Germinal center (tissue), 1 donor: ENCODE measurements at places on chromosomes 4 and X.

- DNase-seq = no peak
Measured at GRCh38 chr4:138217567-138217966, 24.6 kb downstream of the SLC7A11 start.

DNA sequence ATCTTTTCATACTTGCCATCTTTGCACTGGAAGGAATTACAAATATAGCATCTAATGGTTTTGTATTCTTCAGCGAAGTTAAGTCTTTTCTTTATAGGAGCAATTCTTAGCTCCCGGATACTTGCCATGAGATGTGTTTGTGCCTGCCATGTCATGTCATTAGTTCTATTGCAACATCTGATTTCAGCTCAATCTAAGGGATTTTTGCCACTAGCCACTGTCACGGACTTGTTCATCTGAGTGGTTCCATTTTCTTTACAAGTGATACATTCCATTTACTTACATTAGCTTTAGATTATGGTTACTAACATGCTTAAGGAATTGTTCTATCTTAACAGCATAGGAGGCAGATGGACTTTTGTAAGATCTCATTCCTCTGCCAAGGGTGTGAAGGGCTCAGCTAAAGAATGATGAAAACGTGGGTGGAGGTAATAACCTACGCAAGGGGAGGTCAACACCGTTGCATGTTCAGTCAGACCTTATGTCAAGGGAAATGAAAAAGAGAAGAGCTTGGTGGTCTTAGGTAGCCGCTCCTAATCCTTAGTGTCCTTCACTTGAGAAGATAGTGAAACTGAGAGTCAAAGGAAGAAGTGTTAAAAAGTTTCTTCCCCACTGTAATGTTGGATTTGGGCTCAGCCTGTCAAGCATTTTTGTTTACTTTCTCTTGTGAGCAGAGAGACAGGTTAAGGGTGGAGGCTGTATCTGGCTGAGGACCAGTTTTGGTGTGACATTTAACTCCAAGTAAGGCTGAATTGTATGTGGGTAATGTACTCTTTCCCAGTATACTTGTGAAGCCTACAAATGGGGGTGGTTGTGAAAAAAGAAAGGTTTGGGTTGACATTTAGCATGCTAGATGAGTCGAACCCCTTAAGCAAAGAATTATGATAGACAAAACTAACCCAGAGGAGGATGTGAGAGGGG is 3.6 kb upstream of the KLHL2 start:
- DNase-seq = no peak

GRCh38 chrX:80578517-80579105 is 158.4 kb downstream of the TENT5D start:
- DNase-seq = no peak

DNA sequence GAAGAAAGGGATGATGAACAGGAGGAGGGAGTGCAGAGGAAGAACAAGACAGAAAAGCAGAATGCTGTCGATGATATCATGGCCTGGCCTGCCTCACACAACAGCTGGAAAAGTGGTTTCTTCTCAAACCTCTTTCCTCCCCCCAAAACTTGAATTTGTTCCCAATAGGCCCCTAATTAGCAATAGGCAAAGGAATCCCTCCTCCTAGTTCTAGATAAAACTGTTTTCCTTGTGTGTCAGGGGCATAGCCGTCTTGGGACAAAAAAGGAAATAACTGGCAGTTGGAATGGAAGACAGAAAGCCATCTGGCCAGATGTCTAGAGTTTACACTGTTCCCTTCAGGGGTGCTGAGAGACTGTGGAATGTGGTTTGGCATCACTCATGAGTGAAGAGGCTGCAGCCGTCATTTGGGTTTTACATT is 177.8 kb upstream of the C1QTNF7 start:
- no peak for DNase-seq

- DNase-seq = no peak
Measured at GRCh38 chrX:119503484-119503861, 35.2 kb downstream of the SLC25A5 start.

DNA sequence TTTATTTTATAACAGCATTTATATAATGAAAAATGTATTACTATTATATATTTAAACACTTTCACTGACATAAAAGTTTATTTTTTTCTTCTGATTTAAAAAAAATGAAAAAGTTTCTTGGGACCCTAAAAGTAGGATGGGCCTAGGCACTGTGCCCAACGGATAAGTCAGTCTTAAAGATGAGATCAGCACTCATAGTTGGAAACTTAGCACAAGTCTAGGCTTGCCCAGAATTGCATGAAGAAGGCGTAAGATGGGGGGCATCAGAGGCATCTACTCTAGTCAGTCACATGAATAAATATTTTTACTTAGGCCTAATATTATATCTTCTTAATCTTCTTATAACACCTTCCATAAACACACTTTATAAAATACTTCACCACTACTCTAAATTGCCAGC is 306.7 kb upstream of the GRID2 start:
- DNase-seq = no peak

DNA sequence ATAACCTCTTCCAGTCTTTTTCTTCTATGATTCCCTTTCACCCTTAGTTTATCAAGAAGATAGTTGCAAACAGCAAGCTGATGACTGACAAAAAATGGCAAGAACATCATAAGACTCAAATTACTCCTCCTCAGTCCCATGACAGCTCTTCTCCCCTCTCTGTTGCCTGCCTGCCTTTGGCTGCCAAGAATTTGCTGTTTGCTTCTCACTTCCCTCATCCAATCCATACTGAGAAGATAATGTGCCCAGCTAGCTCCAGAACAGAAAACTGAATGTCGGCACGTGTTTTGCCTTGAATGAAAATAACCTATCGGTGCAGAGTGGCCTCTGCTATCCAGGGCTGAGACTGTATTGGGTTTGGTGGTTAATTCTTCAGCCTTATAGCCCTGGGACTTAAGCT is 192.1 kb downstream of the PPARGC1A start:
- no peak for DNase-seq

DNA sequence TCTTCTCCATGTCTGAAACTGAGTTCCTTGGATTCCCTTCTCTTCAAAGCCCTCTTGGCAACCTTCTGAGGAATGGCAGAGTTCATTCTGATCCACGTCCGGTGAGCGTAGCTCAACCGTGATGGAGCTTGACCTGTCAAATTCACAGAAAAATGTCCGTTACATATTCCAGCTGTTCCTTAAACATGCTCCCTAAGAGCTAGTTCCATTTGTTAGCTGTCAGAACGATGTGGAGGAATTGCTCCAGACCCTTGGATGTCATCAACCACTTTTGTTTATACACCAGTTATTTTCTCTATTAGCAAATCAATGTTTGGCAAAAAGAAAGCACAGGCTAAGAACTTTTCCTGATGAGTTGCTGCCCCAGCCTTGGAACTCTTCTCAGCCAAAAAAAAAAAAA is 50.1 kb downstream of the NHS start:
- DNase-seq = no peak

GRCh38 chr4:183504930-183505610 is at the start of gene ING2:
Gene ING2, plus strand, starts transcription at chr4:183505058. Its CDS starts 138 bp downstream, at chr4:183505196.
- DNase-seq = peak; percentile 85

GRCh38 chrX:153626863-153627674 is 19.9 kb upstream of the DUSP9 start:
- DNase-seq = no peak

DNA sequence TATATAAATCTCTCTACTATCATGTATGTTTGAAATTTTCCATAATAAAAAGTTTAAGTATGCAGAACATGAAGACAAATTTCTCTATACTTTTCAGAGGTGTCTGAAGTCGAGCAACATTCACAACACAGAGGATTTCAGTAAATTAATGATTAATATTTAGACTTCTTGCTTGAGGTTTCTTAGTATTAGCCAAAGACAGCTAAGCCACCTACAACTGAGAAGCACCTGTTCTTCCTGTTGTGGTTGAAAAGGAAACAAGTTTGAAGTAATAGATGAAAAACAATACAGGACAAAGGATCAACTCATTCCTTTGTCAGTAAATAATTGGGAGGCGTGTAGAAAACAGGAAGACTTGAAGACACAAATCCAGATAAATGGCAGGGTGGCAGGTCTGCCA is 21.1 kb downstream of the SCML1 start:
- DNase-seq = no peak

GRCh38 chr4:16386711-16387320 is 160.5 kb upstream of the TAPT1 start:
- no peak for DNase-seq
